Stimulated activated naive CD4-positive, alpha-beta T cell treated with Interleukin-2 at 50 U/mL for 16 hours (primary cell): ENCODE measurements at places on chromosomes 1 and 21.

- no peak for DNase-seq
Measured at GRCh38 chr1:41752514-41753170, 166.1 kb downstream of the HIVEP3 start.

GRCh38 chr1:113390871-113391648 is 745 bp downstream of the MAGI3 start:
- DNase-seq = peak; percentile 49

DNA sequence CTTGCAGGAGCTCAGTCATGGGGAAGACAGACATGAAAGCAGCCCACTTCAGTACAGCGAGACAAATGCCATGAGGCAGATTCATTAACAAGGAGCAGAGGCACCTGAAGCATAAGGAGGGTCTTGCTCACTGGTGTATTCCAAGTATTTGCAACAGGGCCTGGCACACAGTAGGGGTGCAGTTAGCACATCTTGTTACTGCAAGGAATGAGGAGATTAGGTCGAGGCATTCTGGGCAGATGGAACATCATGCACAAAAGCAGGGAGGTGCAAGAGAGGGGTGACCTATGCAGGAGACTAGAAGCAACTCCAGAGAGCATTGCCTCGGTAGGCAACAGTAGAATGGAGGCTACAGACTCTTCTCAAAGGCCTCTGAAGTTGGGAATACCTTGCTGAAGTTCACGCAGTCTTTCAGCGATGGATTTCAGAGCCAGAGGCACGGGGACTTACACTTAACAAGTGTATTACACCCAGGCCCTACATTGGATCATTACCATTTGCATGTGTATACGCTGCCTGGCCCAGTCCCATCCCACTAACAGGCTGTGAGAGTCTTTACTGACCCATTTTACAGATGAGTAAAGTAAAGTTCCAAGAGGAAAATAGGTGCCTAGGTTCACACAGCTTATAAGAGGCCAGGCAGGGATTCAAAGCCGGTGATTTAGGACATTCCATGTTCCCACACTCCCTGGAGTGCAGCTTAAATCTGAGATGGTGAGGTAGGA is 82.1 kb downstream of the TRABD2B start:
- no peak for DNase-seq

DNA sequence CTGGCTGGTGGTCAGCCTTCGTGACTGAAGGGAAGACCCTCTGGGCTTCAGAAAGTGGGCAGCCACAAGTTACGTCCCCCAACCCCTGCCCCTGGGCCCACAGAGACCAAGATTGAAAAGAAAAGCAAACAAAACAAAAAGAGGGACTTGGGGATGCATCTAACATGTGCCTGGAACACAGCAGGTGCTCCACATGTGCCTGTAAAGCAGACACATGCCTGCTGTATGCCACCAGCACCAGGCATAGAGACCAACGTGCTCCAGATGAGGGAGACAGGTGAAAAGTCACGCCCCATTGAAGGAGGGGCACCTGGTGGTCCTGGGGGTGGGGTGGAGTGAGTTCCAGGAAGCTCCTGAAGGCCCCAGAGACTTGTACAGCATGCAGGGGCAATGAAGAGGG is 11.9 kb downstream of the CDK18 start:
- DNase-seq = no peak

DNA sequence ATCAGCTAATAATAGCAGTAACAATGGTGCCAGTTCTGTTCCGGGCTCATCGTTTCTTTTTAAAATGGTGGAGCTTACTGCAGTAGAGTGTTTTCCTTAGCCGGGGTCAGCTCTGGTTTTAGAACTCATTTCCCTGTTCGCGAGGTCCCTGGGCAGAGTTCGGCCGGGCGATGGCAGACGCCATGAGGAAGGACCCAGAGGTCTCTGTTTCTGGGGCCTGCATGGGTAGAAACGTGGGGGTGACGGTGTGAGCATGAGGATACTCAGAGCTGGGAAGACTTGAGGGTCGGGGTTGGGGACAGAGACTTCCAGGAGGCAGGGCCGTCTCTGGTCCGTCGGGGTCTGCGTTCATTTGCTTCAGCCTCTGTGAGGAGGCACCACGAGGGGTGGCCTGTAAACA is 38.8 kb downstream of the PRKCZ start:
- no peak for DNase-seq

- peak; percentile 41 for DNase-seq
Measured at GRCh38 chr1:172727956-172728603, 69.2 kb downstream of the FASLG start.

GRCh38 chr1:21570885-21571284 is 61.7 kb downstream of the ALPL start:
- no peak for DNase-seq

DNA sequence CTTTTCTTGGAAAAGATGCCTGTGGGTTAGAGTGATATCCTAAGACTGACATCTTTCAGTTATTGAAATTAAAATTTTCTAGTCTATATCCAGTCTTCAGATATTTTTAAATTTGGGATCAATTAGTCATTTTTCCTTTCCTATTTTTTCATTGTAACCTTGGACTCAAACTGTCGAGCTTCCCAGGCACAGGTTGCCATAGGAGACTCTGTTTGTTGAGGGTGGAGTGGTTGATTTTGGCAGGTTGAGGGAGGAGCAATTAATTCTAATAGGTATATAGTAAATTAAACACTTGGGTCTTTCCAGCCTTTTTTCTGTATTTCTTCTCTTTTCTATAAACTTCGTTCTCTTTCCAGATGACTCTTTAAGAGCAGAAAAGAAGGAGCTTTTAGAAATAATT is 326.8 kb downstream of the ASTN1 start:
- no peak for DNase-seq

- no peak for DNase-seq
Measured at GRCh38 chr1:38875811-38876210, 2.7 kb upstream of the MYCBP start.

DNA sequence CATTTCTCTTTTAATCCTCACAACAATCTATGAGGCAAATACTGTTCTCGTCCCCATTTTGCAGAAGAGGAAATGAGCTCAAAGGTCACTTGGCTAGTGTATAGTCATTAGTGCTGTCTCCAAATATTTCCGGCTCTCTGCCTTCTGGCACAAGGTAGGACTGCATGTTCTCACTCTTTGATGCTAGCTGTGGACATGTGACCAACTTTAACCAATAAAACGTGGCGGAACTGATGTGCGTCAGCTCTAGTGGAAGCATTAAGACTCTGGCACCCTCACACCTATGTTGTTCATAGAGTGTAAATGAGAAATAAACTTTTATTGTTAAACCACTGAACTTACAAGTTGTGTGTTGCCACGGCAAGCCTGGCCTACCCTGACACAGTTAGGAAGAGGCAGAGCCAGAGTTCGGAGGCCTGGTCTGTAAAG is 5.0 kb upstream of the KIF21B start:
- DNase-seq = no peak

- DNase-seq = no peak
Measured at GRCh38 chr21:45532826-45533360, 9.3 kb downstream of the SLC19A1 start.

DNA sequence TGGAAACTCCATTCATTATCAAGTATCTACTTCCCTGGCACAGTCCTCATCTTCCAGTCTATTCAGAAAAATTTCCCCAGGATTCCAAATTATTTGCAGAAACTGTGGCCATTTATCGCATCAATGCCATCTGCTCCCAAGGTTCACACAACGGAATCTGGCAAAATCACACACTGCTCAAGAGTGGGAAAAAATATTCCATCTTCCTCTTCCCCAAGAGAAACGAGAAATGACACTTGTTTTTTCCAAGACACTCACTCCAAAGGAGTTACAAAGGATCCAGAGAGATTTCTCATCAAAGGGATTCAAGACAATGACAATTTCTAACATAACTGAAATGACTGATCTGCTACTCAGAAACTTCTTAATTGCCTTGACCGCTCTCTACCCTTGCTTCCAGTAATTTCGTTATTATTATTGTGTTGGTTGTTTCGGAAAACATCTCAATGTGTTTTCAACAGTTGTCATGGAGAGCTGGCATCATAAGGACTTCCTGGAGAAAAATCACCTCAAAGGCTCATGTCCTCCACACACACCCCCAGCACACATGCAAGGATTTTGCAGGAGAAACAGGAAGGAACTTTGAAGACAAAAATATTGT is 128.0 kb downstream of the PSMG1 start:
- DNase-seq = no peak

DNA sequence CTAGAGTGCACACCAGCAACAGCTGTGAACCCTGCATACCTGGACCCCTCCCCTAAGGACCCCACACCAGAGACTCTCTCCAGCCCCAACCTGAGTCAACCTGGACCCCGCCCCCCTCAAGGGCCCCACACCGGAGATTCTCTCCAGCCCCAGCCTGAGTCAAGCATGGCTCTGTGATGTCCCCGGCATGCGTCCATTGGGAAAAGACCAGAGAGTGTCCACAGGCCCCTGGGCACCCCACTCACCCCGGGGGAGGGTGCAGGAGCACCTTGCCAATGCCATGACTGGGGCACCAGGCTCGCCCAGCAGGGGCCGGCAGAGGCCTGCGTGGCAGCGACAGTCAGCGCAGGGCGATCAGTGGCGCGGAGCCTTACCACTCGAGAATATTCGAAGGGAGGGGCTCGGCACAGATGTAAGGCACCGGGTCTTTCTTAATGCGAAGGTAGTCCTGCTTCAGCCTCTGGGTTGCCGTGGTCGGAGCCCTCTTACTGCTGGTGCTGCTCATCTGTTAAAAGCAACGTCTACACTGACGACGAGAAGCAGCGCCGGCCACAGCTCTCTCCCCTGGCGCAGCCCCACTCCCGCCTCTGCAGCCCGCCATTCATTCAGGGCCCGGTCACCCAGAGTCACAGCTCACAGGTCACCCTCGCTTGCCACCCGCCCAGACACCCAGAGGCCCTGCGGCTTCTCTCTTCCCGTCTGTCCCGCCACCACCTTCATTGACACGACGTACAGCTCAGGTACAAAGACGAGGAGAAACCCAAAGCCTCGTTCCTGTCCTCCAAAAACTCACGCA is 6.0 kb downstream of the UBE2J2 start:
- DNase-seq = no peak

GRCh38 chr21:41503331-41503730 is 4.6 kb downstream of the TMPRSS2 start:
- DNase-seq = no peak

DNA sequence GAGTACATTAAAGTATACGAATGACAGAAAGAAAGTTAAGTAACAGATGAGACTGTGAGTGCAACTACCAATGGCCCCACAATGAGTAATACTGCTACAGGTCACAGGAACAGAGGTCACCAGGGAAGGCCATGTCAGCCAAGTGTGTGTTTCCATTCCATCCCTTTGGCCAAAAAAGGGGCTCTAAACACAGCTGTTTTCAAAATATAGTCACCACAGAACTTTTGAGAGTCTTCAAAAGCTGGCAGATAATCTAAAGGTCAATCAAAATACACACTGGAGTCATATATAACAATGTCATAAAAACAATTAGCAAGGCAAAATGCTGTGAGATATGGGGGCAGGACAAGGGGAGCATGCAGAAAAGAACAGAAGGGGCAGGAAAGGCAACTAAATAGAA is 10.2 kb downstream of the USP24 start:
- DNase-seq = no peak

DNA sequence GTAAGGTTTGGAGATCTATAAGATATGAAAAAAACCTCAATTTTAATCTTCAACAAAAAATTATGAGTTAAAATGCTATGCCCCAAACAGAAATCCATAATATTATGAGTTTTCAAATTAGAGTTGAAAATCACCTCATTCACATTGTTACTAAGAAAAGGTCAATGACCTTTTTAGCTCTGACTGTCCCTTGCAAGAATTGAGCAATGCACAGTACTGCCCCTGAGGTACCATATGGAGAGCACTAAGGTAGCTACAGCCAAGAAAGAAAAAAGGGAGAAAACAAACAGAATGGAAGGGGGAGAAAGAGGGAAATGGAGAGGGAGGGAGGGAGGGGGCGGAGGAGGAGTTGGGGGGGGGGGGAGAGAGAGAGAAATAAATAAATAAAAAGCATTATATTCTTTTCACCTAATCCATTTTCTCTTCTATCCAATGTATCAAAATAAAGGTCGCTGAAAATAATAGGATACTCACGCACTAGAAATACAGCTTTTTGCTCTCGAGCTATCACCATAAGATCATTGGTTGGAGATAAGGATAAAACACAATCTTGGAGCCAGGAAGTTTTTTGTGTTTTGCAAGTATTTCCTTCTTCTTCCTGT is 58.8 kb downstream of the RAB3GAP2 start:
- no peak for DNase-seq

DNA sequence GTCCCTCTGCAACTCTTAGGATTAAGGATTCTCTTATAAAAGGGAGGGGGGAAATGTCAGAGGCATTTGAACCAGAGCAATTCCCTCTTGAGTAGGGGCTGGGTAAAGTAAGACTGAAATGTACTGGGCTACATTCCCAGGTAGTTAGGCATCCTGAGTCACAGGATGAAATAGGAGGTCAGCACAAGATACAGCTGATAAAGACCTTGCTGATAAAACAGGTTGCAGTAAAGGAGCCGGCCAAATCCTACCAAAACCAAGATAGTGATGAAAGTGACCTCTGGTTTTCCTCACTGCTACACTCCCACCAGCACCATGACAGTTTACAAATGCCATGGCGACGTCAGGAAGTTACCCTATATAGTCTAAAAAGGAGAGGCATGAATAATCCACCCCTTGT is 14.3 kb upstream of the COX20 start:
- DNase-seq = no peak

DNA sequence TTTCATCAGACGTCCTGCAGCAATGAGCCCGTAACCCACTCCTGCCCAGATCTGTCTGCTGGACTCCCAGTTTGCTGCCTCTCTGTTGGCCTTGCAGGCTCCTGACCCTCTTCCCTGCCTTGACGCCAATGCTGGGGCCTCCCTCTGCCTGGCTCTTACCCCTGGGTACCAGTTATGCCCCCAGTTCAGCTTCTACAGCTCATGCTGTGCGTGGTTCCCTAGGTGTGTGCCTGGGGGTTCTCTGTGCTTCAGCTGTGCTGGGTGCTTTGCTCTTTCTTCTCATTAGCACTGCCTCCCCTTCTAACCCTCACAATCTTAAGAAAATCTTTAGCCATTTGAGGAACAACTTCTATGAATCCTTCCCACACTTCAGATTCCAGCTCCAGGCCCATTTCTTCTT is 151.4 kb downstream of the ZSCAN20 start:
- DNase-seq = no peak

DNA sequence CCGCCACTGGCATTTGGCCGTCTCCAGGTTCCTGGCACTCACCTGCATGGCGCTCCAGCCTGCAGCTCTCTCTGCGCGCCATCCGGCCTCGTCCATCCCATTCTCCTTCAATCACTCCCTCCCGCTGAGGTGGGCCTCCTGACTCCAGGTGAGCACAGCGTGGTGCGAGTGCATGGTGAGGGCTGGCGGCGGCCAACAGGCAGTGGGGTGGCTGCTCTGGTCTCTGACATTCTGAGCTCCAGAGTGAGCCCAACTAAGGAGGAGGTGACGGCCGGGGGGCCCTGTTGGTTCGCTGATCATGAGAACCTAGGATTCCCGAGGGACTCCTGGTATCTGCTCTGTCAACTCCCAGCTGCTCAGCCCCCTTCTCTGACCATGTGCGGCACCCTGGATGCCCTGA is 130.4 kb downstream of the AJAP1 start:
- no peak for DNase-seq

- DNase-seq = no peak
Measured at GRCh38 chr1:100107696-100108095, 25.0 kb downstream of the SASS6 start.

- DNase-seq = no peak
Measured at GRCh38 chr21:38760017-38760761, 45.5 kb upstream of the ETS2 start.

- no peak for DNase-seq
Measured at GRCh38 chr1:76463278-76463677, 388.7 kb downstream of the ST6GALNAC3 start.

GRCh38 chr1:238466459-238466858 is 575.7 kb upstream of the ZP4 start:
- DNase-seq = no peak

GRCh38 chr1:47895279-47896125 is 101.7 kb downstream of the TRABD2B start:
- DNase-seq = no peak
